ENCODE measurements at places on chromosomes 2 and 18.

GRCh38 chr2:33051586-33052360 is 105.0 kb downstream of the LTBP1 start:
- no peak for DNase-seq

- DNase-seq: no peak
Observed at GRCh38 chr2:128446874-128447537, 128.3 kb upstream of the HS6ST1 start.

DNA sequence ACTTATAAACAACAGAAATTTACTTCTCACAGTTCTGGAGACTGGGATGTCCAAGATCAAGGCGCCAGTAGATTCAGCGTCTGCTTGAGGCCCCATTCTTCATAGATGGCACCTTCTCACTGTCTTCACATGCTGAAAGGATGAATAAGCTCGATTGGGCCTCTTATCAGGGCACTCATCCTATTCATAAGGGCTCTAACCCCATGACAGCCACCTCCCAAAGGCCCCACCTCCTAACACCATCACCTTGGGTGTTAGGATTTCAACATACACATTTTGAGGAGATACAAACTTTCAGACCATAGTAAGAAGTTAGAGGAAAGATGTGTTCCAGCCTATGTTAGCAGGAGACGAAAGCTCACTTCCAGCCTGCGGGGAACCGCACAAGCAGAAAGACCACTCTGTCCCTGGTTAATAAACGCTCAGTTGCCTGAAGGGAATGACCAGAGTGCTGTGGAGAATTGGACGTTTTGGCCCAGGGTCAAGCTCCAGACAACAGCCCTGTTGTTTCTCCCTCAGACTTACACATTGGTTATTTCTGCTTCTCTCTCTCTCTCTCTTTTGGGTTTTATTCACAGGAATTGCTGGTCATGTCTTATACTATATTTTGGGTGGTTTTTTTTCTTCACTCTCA is 90.3 kb downstream of the MAPRE2 start:
- DNase-seq: no peak

DNA sequence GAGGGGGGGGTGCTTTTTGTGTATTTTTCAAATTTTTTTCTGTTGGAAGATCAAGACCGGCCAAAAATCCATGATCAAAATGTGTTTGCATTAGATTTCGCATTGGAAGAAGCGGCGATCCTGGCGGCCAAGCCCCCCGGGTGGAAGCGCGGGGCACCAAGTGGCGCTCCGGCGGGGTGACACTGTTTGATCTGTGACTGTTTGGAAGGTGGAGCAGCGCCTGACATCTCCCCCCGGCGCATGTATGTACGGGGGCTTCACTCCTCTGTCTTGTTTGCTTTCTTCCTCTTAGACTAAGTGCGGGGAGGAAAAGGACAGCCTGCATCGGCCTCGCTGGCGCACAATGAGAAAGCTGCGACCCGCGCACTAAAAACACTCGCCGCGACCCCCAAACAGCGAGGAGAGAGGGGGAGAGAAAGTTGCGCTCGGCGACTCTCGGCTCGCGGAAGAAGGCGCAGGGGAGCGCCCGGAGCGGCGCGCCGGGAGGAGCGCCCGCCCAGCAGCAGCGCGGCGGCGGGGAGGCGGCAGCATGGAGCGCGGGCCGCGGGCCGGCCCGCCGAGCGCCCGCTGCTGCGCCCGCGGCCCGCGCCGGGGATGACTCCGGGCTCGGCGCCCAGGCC is 515 bp downstream of the TSHZ1 start:
- DNase-seq: no peak

GRCh38 chr2:166329465-166329864 is 46.3 kb downstream of the SCN9A start:
- DNase-seq: no peak

- DNase-seq: no peak
Observed at GRCh38 chr2:119282146-119282995, 58.7 kb downstream of the STEAP3 start.

- DNase-seq: no peak
Observed at GRCh38 chr2:162267996-162268395, 24.8 kb upstream of the FAP start.

GRCh38 chr2:238811759-238812158 is 36.1 kb upstream of the TWIST2 start:
- no peak for DNase-seq

DNA sequence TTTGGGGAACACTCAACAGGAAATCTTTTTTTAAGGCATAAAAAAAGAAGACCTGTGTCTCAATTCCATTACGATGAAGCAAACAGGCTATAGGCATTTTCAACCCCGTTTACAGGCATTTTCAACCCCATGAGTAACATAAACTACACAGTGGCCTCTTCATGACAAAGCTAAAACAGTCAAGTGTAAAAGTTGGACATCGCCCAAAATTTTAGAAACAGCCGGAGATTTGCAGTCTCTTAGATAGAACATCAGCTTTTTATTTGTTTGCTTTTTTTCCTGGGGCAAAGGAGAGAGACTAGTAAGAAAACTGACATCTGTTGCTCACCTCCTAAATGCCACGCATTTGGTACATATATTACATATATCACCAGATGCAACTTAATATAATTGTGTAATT is 173.7 kb downstream of the CMPK2 start:
- DNase-seq: no peak

- no peak for DNase-seq
Observed at GRCh38 chr2:207706936-207707860, 4.2 kb upstream of the CCNYL1 start.

- no peak for DNase-seq
Observed at GRCh38 chr18:6605115-6605869, 124.2 kb upstream of the ARHGAP28 start.

DNA sequence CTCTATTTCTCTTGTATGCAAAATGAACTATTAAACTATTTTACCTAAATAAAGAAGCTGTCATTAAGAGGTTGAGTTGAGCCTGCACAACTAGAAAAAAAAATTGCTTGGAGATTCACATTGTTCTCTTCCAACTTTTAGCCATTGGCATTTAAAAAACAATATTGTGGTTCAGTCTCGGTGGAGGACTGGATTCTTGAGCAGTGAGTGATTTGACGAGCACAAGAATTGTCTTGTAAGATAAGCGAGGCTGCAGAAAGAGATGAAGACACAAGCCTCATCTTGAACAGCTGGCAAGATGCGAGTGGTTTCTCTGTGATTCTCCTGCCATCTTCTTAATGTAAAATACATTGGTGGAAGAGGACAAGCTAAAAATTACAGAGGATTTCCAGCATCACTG is 67.0 kb downstream of the GALR1 start:
- DNase-seq: no peak

- DNase-seq: no peak
Observed at GRCh38 chr2:121790276-121790956, 35.0 kb downstream of the TSN start.

Data from activated CD8-positive, alpha-beta memory T cell treated with anti-CD3 and anti-CD28 coated beads for 4 hours (primary cell).